Fibroblast of skin of scalp (primary cell): ENCODE measurements at places on chromosomes 2 and 18.

- no peak for DNase-seq
Observed at GRCh38 chr18:48454261-48454757, 45.1 kb upstream of the ZBTB7C start.

- no peak for DNase-seq
Observed at GRCh38 chr18:28136071-28136470, 40.9 kb downstream of the CDH2 start.

- no peak for DNase-seq
Observed at GRCh38 chr18:48027401-48027963, 97.0 kb upstream of the SMAD2 start.

GRCh38 chr2:112840068-112840445, 3.5 kb upstream of the IL1B start:
- DNase-seq: peak; percentile 39

GRCh38 chr2:31886700-31887099, 124.1 kb downstream of the MEMO1 start:
- DNase-seq: no peak

- DNase-seq: peak; percentile 83
Observed at GRCh38 chr2:150133623-150134022, 353.8 kb downstream of the RND3 start.
